ENCODE measurements at places on chromosomes 11 and 22.

DNA sequence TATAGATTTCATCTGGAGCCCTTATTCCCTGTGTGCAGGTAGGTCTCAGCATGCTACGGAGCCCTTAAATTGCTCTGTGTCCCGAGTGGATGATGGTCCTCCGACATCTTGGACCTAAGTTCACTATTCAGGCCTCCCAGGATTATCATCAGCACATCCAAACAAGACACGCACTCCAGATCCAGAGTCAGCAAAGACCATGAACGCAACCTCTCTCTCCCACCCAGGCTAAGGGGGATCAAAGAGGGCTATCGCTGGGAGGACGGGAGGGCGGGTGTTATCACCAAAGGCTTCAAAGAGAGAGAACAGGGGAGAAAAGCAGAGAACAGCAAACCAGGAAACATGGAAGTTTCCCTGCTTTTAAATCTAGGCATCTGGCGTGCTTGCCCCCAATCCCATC, 659.4 kb downstream of the TBC1D22A start:
- DNase-seq = no peak

DNA sequence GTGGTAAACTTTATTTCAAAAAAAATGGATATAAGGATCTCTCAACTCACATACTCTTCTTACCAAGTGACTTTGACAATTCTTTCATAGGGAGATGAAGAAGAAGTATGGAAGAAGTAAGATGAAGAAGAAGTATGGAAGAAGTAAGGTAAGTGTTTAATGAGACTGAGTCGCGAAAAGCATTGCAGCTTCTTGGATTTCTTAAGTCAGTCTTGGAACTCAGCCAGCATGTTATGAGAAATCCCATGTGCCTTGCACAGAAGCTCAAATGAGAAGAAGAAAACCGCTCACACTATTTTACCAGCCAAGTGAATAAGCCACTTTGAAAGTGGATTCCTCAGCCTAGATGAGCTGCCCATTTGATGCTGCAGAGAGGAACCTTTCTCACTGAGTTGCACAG, 332.0 kb upstream of the CCDC179 start:
- DNase-seq = no peak

DNA sequence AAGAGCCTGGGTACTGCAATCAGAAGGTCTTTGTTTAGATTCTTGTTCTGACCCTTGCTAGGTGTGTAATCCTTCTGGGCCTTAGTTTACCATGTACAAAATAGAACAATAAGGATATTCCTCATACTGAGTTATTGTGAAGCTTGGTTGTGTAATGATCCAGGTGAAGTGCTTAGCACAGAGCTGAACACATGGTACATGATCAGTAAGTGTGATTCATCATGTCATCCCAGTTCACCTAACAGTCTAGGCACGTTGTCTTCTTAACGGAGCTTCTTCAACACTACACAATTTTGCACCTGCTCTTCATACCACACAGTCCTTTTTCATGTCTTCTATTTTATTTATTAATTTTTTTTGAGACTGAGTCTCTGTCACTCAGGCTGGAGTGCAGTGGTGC, 234.3 kb upstream of the TENM4 start:
- no peak for DNase-seq

DNA sequence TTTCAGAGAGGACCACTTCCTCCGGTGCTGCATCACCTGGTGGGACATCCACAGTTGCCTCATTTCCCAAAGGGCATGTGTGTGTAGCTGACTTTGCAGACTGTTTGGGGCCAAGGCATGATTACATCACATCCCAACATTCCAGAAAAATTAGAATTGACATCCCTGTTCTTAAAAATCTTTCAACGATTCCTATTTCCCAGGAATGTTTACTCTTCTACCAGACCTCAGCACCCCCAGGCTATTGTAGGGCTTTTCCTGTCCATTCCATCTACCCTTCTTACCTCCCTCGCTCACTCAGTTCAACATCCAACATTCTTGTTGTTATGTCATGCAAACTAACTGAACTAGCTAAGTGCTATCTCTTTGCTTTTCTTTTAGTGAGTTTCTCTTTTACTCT, 37.3 kb downstream of the PIWIL4 start:
- DNase-seq = no peak

DNA sequence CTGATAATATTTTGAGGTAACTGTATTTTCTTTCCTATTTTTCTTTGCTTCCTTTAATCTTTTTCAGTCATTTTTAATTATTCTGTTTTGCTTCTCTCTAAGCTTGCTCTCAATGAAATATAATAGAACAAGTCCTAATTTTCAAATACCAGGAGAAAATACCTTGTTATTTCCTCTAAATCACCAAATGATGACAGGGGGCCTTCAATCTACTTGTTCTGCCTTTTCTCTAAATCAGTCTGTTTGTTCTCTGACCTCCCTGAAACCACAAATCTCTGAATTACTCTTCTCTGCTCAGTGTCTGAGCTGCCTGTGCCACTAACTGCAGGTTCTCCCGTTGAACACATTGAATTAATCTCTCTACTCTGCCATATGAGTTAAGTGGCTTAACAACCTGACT, 286.2 kb downstream of the C11orf87 start:
- DNase-seq = no peak

DNA sequence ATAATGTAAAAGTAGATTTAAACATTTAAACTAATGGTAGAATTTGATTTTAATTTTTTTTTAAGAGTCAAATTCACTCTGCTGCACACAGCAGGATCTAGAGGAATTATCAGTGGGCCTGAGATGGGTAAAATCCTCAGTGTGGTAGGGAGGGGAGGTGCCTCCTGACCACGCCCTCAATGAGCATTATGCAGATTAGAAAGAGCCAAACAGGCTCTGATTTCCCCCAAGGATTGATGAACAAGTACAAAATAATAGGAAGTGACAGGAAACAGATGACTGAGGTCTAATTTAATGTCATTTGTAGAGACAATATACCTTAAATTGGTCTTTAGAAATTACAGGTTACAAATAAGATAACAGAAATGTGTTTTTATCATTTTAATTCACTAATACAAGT, 155.2 kb downstream of the DCDC1 start:
- no peak for DNase-seq

DNA sequence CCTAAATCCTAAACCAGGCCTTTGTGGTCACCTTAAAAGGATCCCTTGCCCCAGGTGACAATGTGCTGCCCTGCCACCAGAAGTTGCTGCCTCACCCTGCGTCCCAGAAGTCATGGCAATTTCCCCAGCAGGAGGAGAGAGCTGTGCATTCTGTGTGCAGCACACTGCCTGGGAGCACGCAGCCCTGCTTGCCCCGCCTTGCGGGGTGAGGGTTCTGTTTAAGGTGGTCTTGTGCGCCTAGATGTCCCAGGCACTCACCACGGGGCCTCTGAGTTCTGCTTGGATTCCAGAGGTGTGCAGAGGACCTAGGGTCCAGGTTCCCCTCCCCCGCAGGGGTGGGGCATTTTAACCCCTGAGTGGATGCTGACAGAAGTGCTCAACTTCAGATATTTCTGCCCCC, 95.0 kb downstream of the GRAMD1B start:
- DNase-seq = no peak

DNA sequence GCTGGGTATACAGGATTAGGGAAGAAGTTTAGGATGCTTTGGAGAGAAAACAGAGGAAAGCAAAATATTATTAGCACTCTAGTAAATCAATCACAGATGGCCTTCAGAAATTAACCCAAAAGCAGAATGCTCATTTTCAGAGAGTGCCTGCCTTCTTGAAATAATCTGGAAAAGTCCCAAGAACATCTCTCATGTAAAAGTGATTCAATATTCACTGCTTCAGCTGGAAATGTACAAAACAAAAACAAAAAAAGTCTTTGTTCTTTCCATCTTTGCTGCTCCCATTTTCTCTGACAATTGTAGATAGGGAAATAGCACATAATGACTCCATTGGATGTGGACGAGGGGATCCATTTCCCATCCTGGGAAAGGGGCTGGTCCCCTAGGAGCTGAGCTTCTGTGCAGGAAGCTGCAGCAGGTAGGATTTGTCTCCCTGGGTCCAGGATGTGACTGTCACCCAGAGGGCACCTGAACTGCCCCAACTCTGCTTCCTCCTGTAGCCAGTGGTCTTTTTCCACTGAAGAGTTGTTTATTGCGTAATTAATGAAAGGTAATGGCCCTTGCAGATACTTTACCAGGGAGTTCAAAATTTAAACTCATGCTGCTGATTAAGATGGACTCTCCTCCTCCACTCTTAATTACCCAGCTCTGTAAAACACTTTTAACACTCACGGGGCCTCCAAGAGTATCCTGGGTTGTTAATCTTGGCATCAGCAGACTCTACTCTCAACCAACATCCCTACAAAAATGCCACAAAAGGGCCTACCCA, 57.9 kb downstream of the SC5D start:
- no peak for DNase-seq

DNA sequence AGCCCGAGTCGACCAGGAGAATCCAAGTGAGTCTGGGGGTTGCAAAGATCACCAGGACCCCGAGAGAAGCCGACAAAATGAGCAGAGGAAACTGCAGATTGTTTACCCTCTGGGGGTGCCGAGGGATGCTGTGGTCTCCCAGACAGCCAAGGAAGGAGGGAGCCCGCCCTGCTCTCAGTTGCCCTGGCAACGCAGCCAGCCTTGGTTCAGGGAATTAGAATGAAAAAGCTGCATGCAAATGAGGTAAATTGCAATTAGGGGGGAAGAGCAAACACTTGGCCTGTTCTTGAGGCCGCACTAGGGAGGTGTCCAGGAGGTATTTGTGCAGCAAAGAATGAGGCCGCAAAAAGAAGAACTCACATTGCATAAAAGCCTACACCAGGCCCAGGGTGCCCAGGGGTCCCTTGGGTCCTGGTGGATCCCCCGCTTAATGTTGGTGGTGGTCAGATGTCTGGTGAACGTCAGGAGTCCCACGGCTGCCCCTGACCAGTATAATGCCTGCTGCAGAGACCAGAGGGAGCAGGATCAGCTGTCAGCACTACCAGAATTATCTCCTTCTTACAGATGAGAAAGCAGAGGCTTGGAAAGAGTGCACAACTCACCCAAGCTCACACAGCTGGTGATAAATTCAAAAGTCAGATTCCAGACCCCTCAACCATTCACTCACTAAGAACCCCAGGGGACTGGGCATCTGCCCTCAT, 40.3 kb upstream of the ATXN10 start:
- no peak for DNase-seq
